ENCODE measurements at places on chromosomes 7 and 10.

- DNase-seq: no peak
These were observed 119.6 kb downstream of the SORBS1 start for GRCh38 chr10:95441547-95441923.

GRCh38 chr7:158772916-158773315 lies 56.4 kb downstream of the ESYT2 start:
- DNase-seq: no peak

GRCh38 chr10:11533328-11533781 lies 78.1 kb downstream of the USP6NL start:
- DNase-seq: peak; percentile 96

GRCh38 chr7:77413128-77413527 lies 3.0 kb downstream of the GSAP start:
- no peak for DNase-seq

DNA sequence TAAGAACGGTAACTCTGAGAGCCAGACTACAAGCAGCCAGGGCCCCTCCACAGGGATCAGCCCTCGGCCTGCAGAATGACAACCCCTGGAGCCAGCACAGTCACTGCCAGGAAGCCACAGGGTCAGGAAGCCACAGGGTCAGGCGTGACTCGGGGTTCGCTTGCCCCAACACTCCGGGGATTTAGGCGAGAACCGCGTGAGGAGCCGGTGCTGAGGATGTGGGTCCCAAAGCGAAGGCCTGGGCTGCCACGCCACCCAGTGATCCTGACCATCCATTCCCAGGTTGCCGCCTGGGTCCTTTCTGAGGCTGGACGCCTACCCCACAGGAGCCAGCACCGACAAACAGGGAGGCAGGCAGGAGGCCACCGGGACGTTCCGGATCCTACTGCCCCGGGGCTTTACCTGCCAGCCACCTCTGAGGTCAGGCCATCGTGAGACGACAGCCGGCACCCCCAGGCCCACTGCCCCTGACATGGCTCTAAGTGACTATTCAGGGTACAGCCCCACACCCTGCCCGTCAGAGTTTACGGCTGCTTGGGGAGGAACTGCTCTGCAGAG lies 228.6 kb downstream of the ELFN1 start:
- DNase-seq: no peak

- peak; percentile 60 for DNase-seq
These were observed 274.4 kb downstream of the THSD7A start for GRCh38 chr7:11557627-11558026.

- no peak for DNase-seq
These were observed 130.9 kb upstream of the ADAM12 start for GRCh38 chr10:126519185-126519584.

GRCh38 chr7:107236862-107237261 lies 68.1 kb downstream of the HBP1 start:
- no peak for DNase-seq

- DNase-seq: no peak
These were observed 251.9 kb upstream of the TCERG1L start for GRCh38 chr10:131563411-131563810.
